ENCODE measurements at places on chromosomes 6 and 20.

DNA sequence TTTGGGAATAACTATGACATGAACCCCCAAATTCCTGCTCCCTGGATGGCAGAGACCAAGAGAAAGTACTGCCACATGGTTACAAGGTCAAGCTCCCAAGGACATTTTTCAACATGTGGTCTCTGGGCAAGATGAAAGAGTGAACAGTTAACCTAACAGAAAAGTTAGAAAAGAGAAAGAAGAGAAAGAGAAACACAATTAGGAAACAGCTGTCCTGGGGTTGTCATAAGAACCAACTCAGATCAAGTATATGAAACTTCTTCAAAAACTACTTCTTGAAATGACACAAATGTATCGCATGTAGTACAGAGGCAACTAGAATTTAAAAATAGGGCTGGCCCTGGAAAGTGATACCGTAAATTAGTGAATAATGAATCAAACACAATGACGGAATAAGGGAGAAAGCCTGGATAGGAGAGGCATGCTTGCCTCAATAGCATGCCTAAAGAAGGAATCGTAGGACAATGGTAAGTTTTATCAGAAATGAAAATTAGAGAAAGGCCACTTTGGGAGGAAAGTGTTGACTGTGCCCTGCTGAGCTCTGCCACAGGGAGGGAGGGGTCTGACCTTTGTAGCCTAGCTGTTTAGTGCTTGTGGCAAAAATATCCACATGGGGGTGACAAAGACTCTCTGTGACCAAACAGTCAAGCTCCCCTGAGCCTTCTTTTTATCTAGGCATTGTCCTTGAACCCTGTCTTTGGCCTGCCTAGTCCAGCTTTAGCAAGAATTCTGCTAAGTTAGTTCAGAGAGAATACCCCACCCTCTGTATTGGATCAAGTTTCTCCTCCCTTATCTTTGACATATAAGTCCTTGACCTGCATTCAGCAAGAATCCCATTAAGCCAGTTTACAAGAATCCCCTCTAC lies 4.3 kb upstream of the DCBLD1 start:
- DNase-seq: peak; percentile 4

- DNase-seq: no peak
Observed at GRCh38 chr20:37726321-37726720, 32.5 kb downstream of the CTNNBL1 start.

GRCh38 chr6:110661414-110661813 lies 153.9 kb downstream of the CDK19 start:
- no peak for DNase-seq

GRCh38 chr20:4809707-4810106 lies 88.0 kb downstream of the PRND start:
- no peak for DNase-seq

DNA sequence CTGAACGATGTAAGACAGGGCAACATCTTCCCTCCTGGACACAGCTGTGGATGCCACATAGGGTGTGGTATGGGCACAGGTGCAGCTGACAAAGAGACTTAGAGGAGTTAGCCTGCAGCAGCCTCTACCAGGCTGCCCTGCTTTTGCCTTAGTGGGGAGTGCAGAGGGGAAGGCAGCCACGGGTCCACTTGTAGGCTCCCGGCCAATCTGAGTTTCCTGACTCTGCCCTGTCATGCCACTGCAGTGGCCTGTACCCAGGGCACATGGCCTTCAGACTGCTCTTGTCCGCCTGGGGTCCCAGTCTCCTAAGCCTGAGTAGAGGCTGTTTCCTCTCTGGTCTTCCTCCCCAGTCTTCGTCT lies 17.1 kb upstream of the CST9L start:
- no peak for DNase-seq

DNA sequence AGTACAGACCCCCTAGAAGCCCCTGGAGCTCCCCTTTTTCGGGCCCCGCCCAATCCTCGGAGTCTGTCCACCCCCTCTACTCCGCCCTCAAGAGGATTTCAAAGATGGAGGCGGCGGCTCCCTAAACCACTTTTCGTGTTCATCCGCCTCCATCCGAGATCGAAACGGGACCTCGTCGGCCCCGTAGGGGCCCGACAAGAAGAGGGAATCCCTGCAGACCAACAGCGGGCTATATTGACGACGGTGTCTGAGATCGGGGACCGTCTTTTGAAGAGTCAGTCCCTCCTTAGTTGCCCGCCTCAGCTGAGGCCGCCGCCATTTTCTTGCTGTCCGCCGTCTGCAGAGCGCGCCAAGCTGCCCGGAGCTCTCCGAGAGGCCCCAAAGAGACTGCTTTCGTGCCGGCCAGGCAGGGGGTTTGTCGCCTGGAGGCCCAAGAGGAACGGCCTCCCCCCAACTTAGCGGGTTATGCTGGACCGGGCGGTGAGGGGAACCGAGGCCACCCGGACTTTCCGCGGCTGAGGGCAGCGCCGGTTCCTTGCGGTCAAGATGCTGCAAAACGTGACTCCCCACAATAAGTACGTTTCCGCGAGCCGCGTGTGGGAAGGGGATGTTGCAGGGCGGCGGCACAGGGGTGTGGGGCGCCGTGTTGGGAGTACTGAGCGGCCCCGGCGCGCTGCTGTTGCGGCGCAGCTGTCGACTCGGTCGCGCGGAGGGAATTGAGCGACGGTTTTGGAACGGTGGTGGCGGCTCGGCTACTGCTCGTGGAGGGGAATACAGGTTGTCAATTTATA lies 4.2 kb downstream of the BRD2 start:
- no peak for DNase-seq

GRCh38 chr6:33693186-33694105 lies 18.1 kb downstream of the UQCC2 start:
- DNase-seq: no peak

DNA sequence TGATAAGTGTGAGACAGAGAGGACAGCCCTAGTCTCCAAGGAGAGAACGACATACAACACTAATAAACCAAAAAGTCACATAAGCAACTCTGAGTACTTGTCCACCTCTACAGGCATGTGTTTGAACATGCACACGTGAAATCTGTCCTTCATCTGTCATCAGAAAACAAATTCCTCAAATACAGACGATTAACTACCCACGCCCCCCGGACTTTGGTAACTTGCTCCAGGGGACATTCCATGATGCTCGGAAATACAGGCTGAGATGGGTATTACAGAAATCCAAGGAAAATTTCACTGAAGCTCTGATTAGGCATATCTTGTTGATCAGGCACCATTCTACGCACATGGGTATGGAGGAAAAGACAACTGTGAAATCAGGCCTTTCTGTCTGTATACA lies 57.8 kb downstream of the LYRM4 start:
- DNase-seq: no peak

GRCh38 chr6:134517145-134517658 lies 199.3 kb upstream of the SGK1 start:
- peak; percentile 50 for DNase-seq

DNA sequence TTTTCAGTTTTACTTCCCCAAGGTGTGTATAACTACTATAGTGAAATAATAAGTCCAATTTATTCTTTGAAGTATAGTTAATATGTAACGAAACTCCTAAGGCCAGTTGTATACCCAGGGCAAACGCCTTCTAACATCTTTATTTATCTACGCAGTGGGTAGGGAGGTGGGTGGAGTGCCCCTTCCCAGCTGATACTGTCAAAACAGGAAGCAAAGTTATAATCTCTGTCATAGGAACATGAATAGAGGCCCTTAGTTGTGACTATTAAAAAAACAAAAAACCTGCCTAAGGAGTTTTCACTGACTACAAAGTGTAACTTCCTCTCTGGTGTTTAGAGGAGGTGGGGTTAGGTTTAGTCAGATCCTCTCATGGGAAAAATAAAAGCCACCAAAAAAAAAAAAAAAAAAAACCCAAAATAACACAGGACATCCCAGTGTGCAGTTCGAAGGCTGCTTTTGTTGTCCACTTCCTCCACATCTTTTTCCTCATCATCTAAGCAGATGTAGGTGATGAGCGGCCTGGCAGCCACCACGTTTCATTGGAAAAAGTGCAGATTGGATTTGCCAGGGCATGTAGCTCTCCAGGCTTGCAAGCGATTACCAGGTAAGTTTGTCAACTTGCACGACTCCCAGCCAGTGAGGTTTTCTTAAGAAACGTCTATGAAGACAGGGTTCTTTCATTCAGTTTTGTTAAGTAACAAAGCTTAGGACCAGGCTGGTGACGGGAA lies 58.7 kb downstream of the UTRN start:
- DNase-seq: peak; percentile 78
